ENCODE measurements at places on chromosomes 12 and 14.
A peak's percentile ranks its signal among the peaks of the same experiment; 100 is the strongest.

DNA sequence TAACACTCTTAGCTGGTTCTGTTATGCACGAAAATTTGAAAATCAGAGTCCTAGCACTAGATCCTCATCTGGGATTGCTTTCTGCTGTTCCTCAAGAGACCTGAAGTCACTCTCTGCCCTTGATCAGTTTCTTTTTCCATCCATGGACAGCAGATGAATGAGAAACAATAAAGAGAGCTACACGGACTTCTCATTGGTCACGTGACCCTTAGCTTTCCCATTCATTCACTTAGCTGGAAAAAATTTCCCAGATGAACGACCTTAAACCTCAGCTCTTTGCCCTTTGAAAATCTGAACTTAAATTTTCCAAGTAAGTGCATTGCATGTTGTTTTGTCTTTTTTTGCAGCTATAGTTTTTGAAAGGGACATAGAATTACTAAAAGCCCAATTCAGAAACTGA, 27.2 kb upstream of the RGS6 start:
- DNase-seq: no peak

DNA sequence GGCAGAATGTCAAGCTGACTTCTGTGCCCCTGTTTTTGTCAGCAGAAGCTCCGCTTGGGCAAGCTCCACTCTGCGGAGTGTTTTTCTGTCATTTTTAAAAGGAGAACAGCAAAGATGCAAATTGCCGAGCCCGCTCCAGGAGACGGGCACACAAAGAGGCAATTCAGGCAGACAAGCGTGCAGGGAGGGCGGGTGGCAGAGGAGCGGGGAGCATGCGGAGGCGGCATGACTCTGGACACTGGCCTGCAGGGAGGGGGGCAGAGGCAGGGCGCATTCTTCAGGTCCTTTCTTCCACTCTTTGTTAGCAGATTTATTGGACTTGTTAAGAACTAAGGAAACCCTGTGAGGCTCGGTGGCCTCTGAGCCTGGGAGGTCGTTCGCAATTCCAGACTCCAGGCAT, 187.3 kb upstream of the RMST start:
- DNase-seq: no peak

GRCh38 chr12:121894633-121895032, 6.0 kb downstream of the PSMD9 start:
- DNase-seq: peak; percentile 39

DNA sequence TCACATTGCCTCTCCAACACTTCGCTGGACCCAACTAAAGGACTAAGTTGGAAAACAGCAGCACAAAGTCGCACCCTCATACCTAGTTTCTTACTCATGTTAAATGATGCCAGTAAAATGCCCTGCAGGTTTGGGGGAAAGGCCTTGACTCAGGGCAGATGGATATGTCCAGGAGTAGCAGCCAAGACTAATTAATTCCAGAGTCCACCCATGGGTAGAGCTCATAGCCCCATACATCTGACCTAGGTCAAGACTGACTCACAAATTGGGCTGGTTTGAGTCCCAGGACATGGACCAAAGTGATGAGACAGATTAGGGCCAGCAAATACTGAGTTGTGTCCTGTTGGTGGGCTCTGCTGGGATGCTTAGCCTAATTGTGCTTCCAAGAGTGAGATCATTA, 224.0 kb upstream of the BTG1 start:
- DNase-seq: no peak

GRCh38 chr12:32010631-32011336, 51.6 kb downstream of the RESF1 start:
- DNase-seq: no peak

GRCh38 chr14:30214461-30215090, 286.9 kb upstream of the PRKD1 start:
- peak; percentile 63 for DNase-seq

DNA sequence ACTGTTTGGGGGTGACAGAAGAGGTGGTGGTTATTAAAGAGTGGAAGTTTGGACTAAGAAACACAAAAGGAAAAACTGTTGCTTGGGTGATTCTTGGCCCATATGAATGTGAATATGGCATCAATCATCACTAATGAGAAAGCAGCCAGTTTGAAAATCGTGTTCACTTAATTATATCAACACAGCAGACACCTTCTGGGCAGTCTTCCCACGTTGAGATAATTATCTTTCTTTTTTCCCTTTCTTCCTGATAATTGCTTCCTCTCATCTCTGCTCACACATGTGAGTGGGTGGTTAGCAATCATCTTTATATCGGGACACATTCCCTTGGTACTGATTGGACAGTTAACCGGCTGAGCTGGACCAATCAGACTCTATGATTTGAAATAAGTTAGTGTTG, 539.7 kb downstream of the AACS start:
- DNase-seq: no peak

DNA sequence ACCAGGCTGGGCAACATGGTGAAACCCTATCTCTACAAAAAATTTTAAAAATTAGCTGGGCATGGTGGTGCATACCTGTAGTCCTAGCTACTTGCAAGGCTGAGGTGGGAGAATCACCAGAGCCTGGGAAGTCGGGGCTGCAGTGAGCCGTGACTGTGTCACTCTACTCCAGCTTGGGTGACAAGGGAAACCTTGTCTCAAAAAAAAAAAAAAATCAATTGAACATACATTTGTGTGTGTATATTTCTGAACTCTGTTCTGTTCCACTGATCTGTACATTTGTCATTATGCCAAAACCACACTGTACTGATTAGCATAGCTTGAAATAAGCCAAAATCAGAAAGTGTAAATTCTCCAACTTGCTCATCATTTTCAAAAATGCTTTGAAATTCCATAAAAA, 254.6 kb downstream of the SOX5 start:
- no peak for DNase-seq

GRCh38 chr12:96989916-96990315, 82.9 kb downstream of the NEDD1 start:
- peak; percentile 42 for DNase-seq

DNA sequence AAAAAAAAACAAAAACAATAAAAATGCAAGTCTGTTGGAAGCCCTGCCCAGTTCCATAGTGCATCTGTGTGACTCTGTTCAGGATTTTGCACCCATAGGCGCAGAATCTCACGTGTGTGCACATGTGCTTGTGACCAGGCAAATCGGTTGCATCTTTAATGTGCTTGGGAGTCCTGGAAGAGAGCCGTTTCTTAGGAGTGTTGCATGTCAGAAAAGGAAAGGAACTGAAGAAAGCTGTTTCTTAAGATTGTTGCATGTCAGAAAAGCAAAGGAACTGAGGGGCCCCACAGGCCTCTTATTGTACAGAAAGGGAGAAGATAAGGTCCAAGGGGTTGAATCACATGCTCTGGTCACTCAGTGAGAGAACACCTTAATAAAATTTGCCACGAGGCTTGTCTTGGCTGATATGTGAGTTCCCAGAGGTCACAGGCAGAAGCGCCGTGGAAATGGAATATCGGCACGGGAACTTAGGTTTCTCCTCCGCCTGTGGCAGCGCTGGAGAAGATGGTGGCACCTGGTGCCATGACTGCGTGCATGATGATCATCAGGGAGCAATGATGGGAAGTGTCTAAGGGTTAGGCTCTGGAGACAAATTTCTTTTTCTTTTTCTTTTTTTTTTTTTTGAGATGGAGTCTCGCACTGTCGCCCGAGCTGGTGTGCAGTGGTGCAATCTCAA, 90.0 kb downstream of the LRRC74A start:
- no peak for DNase-seq

DNA sequence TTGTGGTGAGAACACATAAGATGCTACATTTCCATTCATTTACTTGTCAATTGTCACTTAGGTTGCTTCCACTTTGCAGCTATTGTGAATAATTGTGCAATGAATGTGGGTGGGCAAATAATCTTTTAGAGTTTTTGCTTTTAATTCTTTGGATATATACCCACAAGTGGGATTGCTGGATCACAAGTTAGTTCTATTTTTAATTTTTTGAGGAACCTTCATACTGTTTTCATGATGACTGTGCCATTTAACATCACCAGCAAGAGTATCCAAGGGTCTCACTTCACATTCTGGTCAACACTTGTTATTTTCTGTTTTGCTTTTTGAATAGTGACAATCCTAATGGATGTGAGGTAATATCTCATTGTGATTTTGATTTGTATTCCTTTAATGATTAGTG, 10.5 kb downstream of the CLEC6A start:
- DNase-seq: no peak

- no peak for DNase-seq
Measured at GRCh38 chr12:107361970-107362369, 268.6 kb upstream of the CRY1 start.

DNA sequence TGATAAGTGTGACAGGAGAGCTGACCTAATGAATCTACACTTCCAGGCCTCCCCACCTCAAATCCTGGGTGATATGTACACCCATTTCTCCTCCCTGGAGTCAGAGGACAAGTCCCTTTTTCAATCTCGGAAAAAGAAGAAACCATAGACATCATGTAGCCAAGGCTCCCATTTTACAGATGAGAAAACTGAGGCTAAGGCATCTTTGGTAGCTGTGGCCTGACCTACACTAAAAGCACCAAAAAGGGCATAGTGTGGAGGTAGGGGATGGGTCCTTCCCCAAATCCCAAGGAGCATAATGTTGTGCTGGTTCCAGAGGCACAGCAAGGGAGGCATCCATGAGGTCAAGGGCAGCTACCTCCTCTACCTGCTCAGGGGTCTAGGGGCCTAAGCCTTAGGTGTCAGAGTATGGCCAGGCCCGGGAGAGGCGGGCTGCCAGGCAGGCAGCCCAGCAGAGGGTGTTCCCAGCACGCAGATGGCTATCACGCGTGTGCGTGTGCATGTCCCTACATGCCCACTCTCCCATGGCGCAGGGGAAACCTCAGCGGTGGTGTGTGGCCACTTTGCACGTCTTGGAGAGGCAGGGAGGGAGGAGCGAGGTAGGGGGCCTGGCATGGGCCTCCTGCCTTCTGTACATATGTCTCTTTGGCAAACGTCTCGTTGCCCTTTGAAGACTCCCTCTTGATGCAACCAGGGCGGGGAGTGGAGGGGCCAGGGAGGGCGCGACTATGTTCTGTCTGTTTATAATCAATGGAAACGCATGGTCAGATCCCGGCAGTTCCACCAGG, 2.5 kb downstream of the PGF start:
- no peak for DNase-seq

GRCh38 chr12:104605685-104606084, 148.9 kb downstream of the CHST11 start:
- DNase-seq: no peak

DNA sequence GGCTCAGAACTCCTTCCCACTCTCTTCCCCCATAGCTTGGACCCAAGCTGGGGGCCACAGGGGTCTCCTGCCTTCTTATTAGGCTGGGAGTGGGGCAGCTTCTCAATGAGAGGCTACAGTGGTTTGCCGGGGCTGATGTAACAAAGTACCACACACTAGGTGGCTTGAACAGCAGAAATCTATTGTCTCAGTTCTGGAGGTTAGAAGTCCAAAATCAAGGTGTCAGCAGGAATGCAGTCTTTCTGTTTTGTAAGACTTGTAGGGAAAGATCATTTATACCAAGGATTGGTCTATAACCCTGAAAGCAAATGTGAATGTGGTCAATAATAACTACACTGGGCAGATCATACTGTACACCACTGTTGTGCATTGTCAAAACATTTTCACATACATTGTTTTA, 124.5 kb upstream of the ARHGAP5 start:
- DNase-seq: no peak

GRCh38 chr14:102686196-102686801, 91.0 kb upstream of the TRAF3 start:
- DNase-seq: no peak

- DNase-seq: peak; percentile 30
Measured at GRCh38 chr14:50855558-50855957, 16.3 kb upstream of the ABHD12B start.

DNA sequence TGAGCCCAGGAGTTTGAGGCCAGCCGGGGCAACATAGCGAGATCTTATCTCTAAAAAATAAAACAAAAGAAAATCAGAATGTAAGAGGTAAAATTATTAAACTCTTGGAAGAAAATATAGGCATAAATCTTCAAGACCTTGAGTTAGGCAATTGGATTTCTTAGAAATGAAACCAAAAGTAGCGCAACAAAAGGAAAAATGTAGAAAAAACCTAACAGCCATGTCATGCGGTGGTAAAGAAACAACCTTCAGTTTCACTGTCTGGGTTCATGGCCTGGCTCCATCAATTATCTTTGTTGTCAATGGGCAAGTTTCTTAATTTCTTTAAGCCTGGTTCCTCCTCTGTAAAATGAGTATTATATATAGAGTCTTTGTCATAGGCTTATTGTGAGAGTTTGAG, 5.6 kb upstream of the GCH1 start:
- no peak for DNase-seq

- no peak for DNase-seq
Measured at GRCh38 chr12:8860165-8860961, 37.9 kb downstream of the A2ML1 start.

- DNase-seq: no peak
Measured at GRCh38 chr12:75747572-75748021, 236.2 kb upstream of the KRR1 start.

- no peak for DNase-seq
Measured at GRCh38 chr12:91093341-91093740, 18.0 kb downstream of the LUM start.

All from RKO (cell line).